ENCODE measurements at places on chromosomes 2 and 18.
A peak's percentile ranks its signal among the peaks of the same experiment; 100 is the strongest.

DNA sequence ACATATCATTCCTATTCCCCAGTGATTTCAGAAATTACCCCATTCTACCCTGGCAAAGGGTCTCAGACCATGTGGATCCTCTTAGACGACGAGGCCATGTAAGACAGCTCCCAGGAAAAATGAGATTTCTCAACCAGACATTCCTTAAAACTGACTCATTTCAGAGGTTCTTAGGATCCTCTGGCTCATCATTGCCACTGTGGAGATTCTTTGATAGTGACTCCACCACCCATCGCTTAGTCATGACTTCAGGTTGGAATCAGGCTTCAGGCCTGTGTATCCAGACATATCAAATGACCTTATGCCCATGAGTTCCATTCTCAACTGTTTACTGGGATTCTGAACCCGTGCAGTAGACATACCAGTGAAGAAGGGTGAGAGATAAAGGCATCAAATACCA is 245.6 kb upstream of the TCF4 start:
- no peak for DNase-seq

DNA sequence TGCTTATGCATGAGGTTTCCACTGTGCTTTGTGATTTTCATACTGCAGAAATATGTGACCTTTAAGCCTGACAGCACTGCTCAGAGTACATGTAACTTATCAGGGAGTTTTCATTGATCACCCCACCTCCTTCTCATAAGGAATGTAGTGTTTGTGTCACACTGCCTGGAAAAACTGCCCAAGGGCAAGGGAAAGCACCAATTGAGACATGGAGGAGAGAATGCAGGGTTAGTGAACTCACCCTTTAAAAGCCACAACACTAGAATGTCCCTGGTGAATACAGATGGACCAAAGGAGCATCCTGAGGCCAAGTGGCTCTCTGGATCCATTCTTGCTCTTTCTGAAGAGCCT is 147.2 kb upstream of the SPATS2L start:
- DNase-seq = no peak

DNA sequence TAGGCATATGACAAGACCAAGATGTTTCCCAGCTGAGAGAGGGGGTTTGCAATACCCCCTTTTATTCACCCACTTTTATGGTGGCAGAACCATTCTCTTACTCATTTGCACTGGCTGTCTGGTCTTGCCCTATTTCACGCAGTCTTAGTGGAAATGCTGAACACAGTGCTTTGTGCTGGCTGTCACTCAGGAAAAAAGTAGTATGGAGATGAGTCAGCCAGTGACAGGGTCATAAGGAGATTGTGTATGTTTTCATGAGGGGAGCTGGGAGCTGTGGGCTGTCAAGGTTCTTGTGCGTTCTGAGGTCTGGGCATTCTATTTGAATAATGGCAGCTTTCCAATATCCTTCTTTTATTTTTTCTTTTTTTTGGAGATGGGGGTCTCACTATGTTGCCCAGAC is 10.9 kb upstream of the CNRIP1 start:
- DNase-seq = no peak

DNA sequence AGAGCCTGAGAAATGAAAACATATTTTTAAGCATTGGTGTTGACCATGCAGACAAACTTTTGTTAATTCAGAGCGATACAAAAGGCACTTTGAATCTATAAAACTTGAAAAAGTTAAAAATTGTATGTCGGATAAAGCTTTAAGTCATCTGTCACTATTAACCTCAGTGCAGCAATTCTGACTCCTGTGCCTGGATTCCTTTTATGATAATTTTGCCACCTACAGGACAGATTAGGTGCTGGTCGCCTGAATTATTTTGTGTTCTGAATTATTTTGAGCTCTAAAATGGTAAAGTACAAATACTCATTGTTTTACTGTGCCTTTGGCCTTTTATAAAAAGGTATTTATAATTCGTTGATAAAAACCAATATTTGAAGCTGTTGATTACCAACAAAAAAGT is 19.4 kb upstream of the RNF138 start:
- DNase-seq = no peak

GRCh38 chr2:27059141-27059820 is 7.8 kb downstream of the AGBL5 start:
- DNase-seq = no peak

DNA sequence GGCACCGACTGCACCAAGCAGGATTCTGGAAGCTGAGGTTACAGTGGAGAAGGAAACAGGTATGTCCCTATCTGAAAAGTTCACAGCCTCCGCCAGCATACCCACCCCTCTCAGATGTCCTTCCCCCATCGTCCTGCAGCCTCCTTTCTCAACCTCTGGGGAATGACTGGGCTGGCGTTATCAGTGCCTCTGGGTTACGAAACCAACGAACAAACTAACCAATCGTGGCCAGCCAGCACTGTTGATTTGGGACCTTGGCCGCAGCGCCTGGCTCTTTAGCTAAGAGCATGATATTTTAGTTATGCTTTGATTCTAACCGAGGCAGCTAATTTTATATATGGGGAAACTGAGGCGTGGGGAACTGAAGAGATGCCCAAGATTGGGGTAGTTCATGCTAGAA is 233.0 kb downstream of the TFCP2L1 start:
- DNase-seq = no peak

GRCh38 chr18:3481696-3482210 is 31.8 kb downstream of the TGIF1 start:
- DNase-seq = peak; percentile 5

DNA sequence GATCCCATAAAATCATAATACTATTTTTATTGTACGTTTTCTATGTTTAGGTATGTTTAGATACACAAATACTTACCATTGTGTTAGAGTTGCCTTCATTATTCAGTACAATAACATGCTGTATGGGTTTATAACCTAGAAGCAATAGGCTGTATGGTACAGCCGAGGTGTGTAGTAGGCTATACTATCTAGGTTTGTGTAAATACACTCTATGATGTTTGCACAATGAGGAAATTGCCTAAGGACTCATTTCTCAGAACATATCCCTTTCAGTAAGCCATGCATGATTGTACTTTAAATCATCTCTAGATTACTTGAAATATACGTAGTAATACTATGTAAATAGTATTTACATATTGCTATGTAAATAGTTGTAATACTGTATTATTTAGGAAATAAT is 156.7 kb downstream of the CDCA7 start:
- DNase-seq = peak; percentile 38

GRCh38 chr2:170267071-170267470 is 89.1 kb downstream of the MYO3B start:
- DNase-seq = no peak

- DNase-seq = no peak
These were observed 167.9 kb downstream of the PARD3B start for GRCh38 chr2:204713211-204713610.

DNA sequence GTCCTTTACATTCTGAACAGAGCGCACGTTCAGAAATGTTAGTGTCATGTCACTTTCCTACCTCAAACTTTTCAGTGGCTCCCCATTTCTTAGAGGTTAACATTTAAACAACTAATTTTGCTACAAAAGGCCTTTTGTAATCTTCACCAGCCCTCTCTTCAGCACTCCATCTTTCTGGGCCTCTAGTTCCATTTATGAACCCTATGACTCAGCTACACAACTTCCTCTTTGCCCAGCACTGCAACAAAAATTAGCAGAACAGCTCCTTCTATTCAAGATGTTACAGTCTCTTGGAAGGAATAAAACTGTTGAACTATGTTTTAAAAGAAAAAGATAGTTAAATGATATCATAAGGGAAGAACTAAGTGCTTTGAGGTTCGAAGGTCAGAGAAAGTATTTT is 139.9 kb downstream of the VWC2L start:
- DNase-seq = no peak

- DNase-seq = no peak
These were observed 103.5 kb downstream of the TSHZ1 start for GRCh38 chr18:75314117-75314516.

All from NCI-H526 treated with DMSO at 0.1 percent for 48 hours (cell line).